ENCODE measurements at places on chromosomes 6 and 20. TPM values are rescaled to one million over a fixed set of nuclear protein-coding genes. Genes with fewer than 3 reads are reported as not detected.

DNA sequence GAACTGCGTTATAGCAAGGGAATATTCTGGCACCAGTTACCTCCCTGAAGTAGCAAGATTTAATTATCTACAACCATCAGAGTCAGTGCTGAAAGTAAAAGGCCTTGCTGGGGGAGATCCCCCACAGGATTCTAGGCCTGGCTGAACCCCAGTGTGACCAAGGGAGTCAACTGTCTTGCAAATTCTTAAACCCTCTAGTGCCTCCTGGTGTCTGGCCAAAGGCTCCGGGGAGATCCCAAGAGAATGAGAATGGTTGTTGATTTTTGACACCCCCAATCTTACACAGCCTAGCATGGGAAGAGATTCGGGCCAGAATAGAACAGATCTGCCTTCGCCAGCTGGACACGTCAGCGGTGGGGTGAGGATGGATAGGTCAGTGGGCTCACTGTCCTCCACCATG is 179.4 kb downstream of the ERMARD start:
- DNase-seq: no peak

DNA sequence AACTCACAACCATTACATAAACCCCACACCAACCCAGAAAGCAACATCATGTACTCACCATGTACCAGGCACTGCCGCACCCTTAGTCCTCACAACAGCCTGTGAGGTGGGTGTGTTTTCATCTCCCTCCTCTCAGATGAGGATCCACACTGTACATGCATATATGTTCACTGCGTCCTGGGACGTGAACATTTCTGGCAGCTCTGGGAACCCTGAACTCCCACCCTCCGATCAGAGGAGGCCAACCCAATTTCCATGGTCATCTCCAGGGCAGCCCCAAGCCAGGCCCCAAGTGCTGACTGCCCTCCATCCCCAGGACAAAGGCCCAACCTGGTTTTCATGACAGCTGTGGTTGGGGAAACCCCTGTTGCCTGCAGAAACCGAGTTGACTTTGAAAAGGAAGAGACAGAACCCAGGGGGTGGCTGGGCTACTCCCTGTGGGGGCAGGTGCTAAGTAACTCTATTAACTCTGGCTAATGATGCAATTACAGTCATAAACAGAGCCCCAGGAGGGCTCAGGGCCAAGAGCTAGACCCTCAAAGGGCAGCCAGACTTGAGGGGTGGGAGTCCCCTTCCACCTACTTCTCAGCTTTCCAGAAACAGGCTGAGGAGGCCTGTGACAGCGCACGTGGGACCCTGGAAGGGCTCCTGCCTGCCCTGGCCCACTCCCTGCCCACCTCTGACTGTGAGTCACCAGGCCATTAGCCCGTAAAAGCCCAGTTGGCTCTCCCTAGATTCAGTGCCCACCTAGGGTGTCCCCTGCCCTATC is 2.6 kb downstream of the TFEB start:
- DNase-seq: no peak

DNA sequence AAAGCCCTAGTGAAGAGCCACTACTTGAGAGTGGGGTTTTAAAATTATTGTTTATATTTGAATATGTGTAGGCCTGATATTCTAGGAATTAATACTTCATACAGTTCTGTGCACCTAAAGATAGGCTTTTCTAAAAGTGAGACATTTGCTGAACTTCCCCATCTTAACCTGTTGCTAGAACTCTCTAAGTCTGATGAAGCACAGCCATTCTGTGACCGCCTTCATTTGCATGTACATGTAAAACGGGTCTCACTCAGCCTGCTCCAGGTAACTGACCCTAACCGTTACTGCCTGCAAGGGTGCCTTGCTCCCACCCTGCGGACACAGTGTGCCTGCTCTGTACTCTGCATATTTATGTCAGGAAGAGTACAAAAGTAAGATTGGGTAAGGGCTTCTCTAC is 44.3 kb upstream of the IRF4 start:
- no peak for DNase-seq

DNA sequence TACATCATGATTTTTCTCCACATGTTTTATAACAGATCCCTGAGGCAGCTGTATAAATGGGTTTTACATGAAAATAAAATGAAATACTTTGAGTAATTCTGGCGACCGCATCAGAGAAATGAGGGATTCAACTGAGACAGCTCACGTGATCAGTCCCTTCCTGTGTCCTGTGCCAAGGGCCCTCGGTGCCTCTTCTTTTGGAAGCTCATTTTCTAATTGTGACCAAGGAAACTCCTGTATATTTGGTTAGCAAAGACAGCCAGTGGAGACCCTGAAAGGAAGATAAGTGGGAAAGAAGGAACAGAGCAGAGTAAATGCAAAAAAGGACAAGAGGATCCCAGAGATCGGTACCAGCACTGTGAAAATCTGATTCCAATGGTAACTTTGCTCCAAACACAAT is 129.9 kb downstream of the FYN start:
- DNase-seq: no peak

GRCh38 chr6:147204060-147204785 is at the start of gene STXBP5:
Gene STXBP5 (plus strand): TSS chr6:147204417. CDS start chr6:147204533, 116 bp downstream.
- DNase-seq: no peak

GRCh38 chr6:68506911-68507310 is 128.2 kb upstream of the ADGRB3 start:
- DNase-seq: no peak

DNA sequence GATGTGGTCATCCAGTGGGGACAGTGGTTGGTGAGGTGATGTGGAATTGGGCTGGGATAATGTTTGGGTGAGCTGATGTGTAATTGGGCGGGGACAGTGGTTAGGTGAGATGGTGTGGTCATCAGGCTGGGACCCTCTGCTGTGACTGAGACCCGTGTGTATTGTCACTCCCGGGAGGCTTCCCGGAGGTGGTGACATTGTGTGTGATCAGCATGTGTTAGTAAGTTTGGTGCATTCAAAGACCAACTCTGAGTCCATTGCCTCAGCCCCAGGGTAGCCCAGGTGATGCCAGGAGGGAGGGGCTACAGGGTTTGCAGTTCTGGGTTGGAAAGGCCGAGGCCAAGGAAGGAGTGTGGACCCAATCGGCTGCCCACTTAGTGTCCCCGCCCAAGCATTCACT is 375.5 kb downstream of the TAF4 start:
- no peak for DNase-seq

GRCh38 chr6:144725736-144726522 is 440.8 kb downstream of the UTRN start:
- DNase-seq: no peak

- no peak for DNase-seq
Observed at GRCh38 chr20:58723628-58723984, 31.0 kb downstream of the NPEPL1 start.

- DNase-seq: no peak
Observed at GRCh38 chr6:31935021-31935420, 7.5 kb downstream of the C2 start.

- DNase-seq: no peak
Observed at GRCh38 chr20:38125157-38126056, 39.7 kb downstream of the TGM2 start.

- no peak for DNase-seq
Observed at GRCh38 chr6:100809346-100809745, 71.8 kb downstream of the ASCC3 start.

DNA sequence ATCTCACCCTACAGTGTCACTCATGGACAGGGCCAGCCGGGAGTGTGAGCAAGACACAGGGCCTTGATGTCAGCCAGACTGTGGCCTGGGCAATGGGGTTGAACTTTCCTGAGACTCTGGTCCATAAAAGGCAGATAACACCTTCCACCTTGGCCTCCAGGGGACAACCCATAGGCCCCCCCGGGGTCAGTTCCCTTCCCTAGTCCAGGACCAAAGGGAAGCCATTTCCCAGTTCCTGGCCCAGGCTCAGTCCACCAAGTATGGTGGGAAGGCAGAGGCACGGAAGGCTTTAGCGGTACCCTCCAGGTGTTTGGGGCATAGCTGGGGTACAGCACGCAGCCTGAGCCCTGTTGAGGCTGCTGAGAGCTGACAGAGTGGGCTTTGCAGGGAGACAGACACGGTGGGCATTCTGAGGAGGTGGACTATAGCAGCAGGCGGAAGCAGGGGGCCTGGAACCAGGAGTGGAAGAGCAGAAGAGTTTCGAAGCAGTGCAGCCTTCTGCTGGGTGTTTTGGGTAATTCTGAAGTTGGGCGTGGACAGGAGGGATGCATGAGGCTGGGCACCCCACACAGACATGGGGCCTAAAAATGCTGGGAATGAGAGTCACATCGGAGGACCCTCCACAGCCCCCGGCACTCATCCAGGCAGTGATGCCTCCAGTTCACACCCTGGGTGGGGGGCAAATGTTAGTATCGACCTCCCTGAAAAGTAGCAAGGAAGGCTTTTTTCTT is 43.9 kb upstream of the CD93 start:
- DNase-seq: no peak

DNA sequence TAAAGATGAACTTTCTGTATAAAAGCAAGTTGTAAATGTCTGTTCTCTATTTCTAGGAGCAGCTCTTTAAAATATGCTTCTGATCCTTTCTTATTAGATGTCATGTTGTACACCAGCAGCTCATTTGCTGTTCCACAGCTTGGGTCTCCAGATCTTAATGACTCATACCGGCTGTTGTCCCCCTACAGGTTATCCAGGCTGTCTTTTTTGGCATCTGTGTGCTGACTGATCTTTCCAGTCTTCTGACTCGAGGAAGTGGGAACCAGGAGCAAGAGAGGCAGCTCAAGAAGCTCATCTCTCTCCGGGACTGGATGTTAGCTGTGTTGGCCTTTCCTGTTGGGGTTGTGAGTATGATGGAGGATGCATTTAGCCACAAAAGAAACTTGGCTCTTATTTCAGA is 76.0 kb downstream of the AIG1 start:
- DNase-seq: no peak

GRCh38 chr6:56227071-56227879 is 20.1 kb downstream of the COL21A1 start:
- DNase-seq: peak; percentile 70

GRCh38 chr6:30940361-30940986 is at the start of gene MUCL3:
Gene MUCL3 (plus strand): TSS chr6:30940973. CDS start chr6:30941000, 27 bp downstream.
- DNase-seq: no peak

DNA sequence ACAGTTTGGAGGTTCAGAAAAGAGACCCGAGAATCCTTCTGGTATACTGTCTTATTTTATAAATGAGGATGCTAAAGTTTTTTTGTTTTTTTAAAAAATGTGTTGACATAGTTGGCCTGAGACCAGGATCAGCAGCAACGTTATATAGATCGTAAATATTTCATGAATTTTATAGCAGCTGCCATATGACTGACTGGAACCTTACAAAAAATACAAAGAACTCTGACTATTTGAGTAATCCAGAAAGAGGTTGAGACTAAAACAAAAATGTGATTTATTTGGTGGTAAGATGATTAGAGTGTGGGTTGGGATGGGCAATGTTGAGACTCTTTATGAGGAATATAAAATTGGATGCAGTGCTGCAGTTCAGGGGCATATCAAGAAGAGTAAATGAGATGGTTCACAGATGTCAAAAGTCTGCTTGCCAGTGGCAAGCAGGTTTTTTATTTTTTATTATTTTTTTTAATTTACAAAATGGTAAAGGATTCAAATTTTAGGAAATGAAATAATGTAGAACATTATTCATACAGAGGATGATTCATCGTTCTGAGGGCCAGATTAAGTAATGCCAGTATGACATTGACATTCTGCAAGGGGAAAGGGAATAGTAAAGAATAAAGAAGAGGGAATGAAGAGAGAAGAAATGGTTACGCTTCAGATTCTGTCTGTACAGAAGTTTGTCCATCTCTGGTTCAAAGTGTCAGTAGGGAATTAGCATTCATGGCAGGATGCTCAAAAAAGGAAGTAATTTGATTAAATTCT is 58.5 kb downstream of the SCAF8 start:
- no peak for DNase-seq

GRCh38 chr6:42947950-42948349 is 12.6 kb upstream of the GNMT start:
- DNase-seq: no peak

VIP gene
- polyA plus RNA-seq: not detected

C6orf58 gene
- 0.06 TPM for polyA plus RNA-seq

TCF15 gene
- polyA plus RNA-seq: not detected

HBS1L gene
- 76.3 TPM for polyA plus RNA-seq

TNNC2 gene
- 0.81 TPM for polyA plus RNA-seq

HLA-DPA1 gene
- polyA plus RNA-seq: 11.2 TPM

ARG1 gene
- polyA plus RNA-seq: not detected

GRIK2 gene
- polyA plus RNA-seq: 30.0 TPM

ABHD16B gene
- not detected for polyA plus RNA-seq

PRDM13 gene
- polyA plus RNA-seq: not detected

SMOC2 gene
- not detected for polyA plus RNA-seq

All from BJ (cell line).